Stomach (tissue), 19 donors: ENCODE measurements at places on chromosomes 2 and 18.
A peak's percentile ranks its signal among the peaks of the same experiment; 100 is the strongest.

DNA sequence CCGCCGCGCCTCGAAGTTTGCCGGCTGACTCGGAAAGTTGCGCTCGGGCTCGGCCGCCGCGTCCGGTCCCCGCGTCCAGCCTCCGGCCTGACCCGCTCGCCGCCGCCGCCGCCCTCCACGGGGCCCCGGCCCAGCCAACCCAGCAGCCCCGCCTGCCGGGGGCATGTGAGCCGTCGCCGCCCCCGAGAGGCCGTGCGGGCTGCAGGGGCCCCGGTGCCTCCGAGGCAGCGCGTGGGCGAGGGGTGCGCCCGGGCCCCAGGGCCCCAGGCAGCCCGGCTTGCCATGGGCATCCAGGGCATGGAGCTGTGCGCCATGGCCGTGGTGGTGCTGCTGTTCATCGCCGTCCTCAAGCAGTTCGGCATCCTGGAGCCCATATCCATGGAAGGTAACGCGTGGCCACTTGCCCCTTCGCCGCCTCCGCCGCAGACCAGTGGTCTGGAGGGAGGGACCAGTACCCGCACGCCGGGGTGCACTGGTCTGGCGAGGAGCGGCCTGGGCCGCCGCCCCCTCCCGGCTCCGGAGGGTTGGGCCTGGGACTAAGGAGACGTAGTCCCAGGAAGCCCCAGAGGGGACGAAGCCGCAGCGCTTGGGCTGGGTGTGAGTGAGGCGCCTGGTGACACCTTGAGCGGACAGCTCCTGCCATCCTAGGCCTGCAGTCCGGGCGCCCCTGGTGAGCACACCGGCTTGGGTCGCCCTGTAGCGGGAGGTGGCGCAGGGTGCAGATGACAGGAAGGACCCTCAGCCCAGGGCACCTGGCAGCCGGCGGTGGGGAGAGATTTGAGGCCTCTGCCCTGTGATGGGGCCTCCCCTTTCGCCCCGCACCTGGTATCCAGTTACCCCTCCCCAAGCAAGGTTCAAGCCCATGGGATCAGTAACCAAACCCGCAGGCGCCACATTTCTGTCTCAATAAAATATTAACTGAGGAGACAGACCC is 49.9 kb downstream of the KCNIP3 start:
- peaks cover 60% of the 10 kb centered on the region for H3K27me3 ChIP-seq
- peak overlapping the region; percentile 73 for H3K4me3 ChIP-seq
- DNase-seq = peak; percentile 25
- no peaks in the 10 kb centered on the region for H3K36me3 ChIP-seq
- H3K4me1 ChIP-seq = peaks cover 15% of the 10 kb centered on the region

DNA sequence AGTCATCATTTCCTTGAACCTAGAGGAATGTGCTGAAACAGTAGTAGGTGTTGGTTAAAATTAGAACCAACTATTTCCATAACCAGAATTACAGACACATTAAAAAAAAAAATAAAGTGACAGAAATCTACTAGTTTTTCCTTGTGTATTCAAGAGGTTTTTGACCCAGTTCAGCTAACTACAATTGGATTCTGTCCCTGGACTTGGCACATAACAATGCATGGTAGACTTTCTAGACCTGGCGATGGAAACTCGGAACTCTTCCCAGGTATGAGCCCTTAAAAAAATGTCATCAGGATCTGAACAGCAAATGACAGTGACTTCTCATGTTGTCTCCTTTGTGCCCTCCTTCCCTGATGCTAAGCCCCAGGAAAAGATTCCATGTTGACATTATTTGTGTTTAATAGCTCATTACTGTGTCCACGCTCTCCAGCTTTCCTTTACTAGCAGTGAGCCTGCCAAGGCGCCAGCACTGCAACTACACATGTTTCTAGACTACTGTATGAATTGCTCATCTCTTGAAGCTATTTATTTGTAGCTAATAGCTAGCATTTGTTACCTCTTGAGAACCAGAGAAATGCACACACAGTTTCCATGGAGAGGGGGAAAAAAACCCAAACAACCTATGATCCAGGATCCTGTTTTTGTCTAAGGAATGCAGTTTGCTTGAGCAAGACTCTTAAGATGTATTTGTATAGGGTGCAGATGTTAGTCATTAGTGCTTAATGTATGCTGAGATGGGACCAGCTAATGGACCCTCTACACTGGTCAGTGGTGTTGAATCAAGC is 148.5 kb downstream of the FMNL2 start:
- no peak for DNase-seq
- no peak overlapping the region for H3K4me3 ChIP-seq
- no peaks in the 10 kb centered on the region for H3K27me3 ChIP-seq
- no peaks in the 10 kb centered on the region for H3K36me3 ChIP-seq
- H3K4me1 ChIP-seq = peaks cover 31% of the 10 kb centered on the region

DNA sequence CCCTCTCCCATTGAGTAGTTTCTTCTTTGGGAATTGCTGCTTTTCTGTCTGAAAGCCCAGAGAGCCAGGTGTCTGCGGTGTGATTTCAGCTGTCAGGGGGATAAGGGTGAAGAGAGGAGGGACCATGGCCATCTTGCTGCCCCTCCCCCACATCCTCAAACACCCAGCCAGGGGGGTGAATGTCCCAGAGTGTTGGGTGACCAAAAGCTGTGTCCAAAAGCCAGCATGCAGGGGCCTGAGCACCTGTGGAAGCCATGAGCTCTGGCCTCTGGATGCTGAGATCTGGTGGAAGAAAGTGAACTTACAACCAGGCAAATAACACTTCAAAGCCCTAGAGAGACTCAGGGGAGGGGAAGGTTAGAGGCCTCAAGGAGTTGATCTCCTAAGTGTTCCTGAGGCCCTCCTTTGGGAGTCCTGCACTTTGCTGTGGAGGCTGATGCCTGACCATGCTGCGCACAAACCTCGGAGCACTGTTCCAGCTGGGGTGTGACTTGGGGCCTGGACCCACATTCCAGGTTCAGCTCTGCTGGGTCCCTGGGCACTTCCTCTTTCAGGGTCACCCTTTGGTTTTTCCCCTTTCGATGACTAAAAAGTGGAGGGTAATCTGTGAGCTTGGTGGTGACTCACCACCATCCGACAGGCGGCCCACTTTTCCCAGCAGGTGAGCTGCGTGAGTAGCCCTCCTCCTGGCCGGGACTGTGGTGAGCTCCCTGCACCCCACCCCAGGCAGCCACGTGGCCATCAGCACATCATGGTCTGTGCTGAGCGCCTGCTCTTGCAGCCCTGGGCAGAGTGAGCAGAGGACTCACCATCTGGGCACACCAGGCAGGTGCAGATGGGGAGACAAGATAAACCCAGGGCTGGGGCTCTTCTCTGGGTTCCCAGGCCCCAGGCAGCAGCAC is 66.8 kb upstream of the FOSL2 start:
- H3K4me3 ChIP-seq = no peak overlapping the region
- peaks cover 19% of the 10 kb centered on the region for H3K4me1 ChIP-seq
- H3K27me3 ChIP-seq = no peaks in the 10 kb centered on the region
- no peak overlapping the region for H3K27ac ChIP-seq
- no peak for DNase-seq

DNA sequence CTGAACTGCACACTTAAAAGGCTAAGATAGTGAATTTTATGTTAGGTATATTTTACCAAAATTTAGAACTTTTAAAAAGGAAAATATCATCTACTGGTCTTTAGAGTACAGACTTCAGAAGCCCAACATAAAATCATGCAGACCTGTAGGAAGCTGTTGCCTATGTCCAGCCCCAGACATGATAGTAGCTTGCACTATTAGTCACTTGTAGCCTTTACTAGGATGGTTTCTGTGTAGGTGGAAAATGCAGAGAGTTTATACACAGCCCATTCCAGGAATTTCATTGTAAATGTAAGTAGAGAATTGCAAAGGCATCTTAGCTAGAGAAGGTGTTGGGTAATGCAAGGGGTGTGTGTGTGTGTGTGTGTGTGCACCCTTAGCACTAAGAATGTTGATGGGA is 640.2 kb downstream of the RNF144A start:
- no peak for DNase-seq
- no peaks in the 10 kb centered on the region for H3K27me3 ChIP-seq
- H3K4me3 ChIP-seq = no peak overlapping the region
- no peaks in the 10 kb centered on the region for H3K4me1 ChIP-seq

DNA sequence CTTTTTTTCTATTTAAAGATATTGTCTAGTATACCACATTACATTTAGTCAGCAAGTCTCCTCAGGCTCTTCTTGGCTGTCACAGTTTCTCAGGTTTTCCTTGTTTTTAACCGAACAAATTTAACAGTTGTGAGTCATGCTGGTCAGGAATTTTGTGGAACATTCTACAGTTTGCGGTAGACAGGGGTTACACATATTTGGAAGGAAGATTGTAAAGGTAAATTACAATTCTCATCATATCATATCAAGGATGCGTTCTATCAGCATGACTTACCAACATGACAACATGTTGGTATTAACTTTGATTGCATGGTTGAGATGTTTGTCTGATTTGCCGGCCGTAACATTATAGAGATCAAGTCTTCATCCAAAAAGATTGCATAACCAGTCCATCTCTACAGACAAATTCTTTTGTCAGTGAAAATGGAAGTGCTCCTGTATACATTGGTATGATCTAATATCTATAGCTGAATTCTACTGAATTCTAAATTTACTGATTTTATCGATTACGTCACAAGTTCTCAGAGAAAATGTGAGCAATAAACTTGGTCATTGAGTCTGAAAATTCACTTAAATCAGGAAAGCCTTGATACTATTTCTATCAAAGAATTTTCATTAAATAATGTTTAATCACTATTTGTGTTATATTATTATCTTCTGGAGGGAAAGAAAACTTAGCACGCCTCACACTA is 664.4 kb upstream of the SLC8A1 start:
- no peaks in the 10 kb centered on the region for H3K27me3 ChIP-seq
- DNase-seq = no peak
- no peak overlapping the region for H3K4me3 ChIP-seq
- no peaks in the 10 kb centered on the region for H3K4me1 ChIP-seq

DNA sequence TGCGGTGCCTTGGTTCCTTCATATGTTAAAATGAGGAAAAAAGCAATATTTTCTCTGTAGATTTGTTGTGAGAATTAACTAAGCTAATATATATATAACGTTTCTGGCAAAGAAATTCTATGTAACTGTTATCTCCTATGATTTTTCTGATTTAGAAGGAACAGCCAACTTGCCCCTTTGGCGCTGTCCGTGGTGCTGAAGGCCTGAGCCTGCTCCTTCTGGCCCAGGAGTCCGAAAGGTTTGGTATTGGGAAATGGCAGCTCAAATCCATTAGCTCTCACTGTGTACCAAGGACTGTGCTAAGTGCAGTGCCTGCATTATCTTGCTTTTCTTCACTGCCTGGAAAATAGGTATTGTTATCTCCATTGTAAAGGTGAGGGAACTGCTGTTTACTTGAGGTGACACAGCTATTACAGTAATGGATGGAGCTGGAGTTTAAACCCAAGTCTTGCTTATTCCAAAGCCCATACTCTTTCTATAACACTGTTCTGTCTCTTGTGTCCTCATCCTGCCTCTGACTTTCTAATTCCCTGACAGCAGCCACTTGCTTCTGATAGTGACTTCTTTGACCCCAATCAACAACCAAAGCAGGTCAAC is 52.2 kb downstream of the C1QL2 start:
- DNase-seq = peak; percentile 71
- no peak overlapping the region for H3K27ac ChIP-seq
- no peaks in the 10 kb centered on the region for H3K27me3 ChIP-seq
- H3K4me1 ChIP-seq = no peaks in the 10 kb centered on the region

DNA sequence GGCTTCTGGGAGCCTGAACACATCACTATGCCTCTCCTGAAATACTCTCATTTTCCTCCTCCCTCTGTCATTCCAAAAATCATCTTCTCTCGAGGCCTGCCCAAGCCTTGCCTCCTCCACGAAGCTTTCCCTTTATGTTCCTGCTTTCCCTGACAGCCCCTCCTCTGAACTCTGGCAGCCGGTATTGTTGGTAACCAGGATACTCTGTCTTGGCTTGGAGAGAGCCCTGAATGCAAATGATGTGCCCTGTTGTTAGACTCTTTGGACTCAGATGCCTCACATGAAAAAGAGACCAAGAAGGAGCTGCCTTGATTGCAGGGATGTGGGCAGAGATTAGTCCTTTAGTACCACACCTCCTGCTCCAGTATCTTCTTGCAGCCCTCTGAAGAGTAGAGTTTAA is 138.5 kb upstream of the DLX2 start:
- no peak overlapping the region for H3K27ac ChIP-seq
- H3K36me3 ChIP-seq = no peaks in the 10 kb centered on the region
- no peak overlapping the region for H3K4me3 ChIP-seq
- H3K4me1 ChIP-seq = no peaks in the 10 kb centered on the region
- H3K27me3 ChIP-seq = no peaks in the 10 kb centered on the region

GRCh38 chr2:100620481-100620880 is 57.7 kb downstream of the PDCL3 start:
- no peaks in the 10 kb centered on the region for H3K27me3 ChIP-seq
- no peaks in the 10 kb centered on the region for H3K36me3 ChIP-seq
- DNase-seq = no peak

DNA sequence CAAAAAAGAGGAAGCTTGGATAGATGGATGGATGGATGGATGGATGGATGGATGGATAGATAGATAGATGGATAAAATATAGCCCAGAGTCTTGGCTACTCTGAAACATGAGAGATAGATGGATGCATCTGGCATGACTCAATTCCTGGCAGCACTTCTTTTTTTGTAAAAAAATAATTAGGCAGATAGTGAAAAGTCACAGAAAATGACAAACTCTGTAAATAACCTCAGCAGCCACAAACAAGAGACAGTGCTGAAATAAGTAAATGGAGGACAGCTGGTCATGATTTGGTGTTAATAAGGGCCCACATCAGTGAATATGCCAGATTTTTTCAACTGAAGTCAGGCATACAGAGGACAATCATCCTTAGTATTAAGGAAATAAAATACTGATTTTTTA is 585.0 kb upstream of the GCFC2 start:
- H3K4me3 ChIP-seq = no peak overlapping the region
- no peaks in the 10 kb centered on the region for H3K27me3 ChIP-seq
- peaks cover 7% of the 10 kb centered on the region for H3K4me1 ChIP-seq
- H3K27ac ChIP-seq = no peak overlapping the region

DNA sequence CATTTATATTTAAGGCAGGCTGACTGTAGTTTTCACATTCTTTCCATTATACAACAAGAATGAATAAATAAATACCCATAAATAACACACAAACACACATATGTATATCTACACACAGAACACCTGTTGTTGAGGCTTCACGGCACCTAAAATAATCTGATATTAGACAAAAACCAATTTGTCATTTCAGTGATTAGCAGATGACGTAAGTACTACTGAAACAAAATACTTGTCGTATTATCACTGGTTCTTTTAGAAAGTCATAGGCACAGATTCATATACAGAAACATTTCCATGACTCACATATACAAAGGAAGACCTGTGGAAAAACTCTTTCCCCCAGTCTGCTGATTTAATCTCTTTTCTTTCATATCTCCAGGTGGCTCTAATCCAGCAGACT is 1113.4 kb upstream of the FANCL start:
- no peak overlapping the region for H3K4me3 ChIP-seq
- no peaks in the 10 kb centered on the region for H3K4me1 ChIP-seq
